ENCODE measurements at places on chromosomes 5 and 9.

DNA sequence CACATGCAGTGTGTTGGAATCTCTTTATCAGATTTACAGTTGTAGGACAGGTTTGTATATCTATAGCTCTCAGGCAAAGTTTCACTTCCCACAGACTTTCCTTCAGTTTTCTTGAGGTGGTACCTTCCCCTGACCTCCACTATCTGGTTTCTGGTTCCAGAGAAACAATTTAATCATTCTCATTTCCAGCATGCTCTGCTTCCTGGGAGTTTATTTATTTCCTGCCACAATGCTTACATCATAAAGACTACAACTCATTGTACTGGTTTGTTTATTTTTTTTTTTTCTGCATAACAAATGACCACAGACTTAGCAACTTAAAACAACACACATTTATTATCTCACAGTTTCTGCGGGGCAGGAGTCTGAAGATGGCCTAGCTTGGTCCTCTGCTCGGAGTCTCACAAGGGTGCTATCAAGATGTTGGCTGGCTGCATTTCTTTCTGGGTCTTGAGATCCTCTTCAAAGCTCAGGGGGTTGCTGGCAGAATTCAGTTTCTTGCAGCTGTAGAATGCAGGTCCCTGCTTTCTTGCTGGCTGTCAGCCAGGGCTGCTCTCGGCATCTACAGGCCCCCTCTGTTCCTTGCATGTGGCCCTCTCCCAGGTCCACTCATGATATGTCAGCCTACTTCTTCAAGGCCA is 247.7 kb downstream of the ENC1 start:
- no peak for DNase-seq

- DNase-seq: no peak
These were observed 66.4 kb upstream of the PITX1 start for GRCh38 chr5:135100431-135100830.

- DNase-seq: no peak
These were observed 664.2 kb upstream of the ZNF608 start for GRCh38 chr5:125410537-125411070.

DNA sequence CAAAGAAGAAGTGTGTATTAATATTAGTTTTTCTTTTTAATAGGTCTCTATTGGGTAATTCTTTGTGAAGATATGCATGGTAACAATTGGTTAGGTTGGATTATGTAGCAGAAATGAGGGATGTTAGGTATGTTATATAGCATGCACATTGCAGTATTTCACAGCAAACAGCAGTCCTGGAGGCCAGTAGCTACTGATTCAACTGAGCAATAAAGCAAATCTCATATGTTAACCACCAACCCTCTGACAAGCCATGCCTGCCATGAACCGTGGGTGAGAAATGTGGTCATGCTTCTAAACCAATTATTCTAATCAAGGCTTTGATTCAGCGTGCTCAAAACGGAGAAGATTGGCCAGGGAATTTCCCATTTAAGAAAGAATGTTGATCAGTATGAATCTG is 313.0 kb upstream of the CDH6 start:
- no peak for DNase-seq

DNA sequence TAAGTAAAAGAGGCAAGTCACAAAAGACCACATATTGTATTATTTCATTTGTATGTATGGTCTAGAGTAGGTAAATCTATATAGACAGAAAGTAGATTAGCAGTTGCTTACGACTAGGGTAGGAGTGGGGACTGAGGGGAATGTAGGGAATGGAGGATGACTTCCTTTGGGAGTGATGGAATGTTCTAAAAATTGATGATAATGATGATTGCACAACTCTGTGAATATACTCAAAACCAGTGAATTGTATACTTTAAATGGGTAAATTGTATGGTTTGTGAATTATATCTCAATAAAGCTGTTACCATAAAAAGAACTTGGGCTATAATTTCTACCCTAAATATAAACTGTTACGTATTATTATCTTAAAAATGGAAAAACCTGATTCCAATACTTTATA is 35.0 kb downstream of the ADAMTS6 start:
- DNase-seq: no peak

DNA sequence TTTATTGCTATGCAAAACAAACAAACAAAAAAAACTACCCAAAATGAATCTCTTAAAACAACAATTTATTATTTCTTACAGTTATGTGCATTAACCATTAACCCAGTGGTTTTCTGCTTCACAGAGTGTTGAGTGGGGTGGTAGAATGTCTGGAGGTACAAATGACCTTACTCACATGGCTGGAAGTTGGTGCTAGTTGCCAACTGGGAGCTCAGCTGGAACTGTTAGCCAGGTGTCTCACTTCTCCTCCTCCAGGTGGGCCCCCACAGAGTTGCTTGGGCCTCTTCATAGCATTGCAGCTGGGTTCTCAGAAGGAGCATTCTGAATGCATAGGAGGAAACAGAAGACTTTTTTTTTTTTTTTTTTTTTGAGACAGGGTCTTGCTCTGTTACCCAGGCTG is 10.5 kb upstream of the B4GALT1 start:
- DNase-seq: no peak

DNA sequence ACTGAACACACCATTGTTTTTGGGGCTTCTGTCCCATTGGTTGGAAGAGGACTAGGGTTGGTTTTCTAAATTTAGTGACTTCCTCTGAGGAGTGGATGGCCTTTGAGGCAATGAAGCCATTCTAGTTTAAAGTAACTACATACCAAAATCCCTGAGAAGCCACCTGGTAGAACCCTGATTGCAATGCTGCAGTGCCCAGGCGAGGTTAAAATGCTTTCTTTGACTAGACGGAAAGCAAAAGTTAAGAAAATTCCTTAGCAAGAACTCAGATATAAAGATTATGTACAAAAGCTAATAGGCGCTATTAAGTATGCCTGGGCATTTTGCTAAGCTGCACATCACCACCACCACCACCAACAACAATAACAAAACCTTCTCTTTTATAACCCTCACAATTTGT is 20.6 kb downstream of the GLRX start:
- no peak for DNase-seq

DNA sequence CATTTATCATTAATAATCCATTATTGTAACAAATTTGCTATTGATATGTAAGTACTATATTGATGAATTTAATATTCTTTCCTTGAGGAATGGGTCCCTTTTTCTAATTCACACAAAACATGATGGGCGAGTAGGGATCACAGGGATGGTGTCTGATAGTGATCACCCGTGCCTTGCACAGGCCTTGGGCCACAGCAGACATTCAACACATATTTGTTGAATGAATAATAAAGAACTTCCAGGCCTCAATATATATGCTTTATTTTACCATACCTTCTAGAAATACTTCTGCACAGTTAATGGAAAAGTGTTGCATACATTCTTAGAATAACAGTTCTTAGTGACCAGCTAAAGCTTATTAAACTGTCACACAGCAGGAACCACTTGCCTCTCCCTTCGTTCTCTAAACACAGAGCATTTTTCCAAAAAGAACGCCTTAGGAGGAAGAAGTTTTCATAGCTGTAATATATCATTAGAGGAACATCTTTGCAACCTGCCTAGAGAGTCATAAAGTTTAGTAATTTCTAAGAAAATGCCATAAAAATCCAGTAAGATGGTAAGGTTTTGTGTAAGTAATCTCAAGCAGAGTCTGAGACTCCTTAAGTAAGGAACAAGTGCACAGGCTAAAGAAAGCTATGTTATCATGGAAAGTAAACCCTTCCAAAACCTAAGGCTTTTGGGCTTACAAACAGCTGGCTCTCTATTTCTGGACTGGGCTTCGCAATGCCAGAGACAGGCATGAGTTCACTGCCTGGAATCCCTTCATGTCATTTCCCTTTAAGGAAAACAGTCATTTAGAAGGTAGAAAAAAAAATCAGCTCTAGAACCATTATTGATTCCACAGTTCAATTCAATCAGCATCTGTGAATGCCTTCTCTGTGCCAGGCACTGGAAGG is 17.7 kb downstream of the TTLL11 start:
- no peak for DNase-seq

Data from H9 (cell line).